Endothelial cell (in vitro differentiated cells): ENCODE measurements at places on chromosomes 4 and X.

DNA sequence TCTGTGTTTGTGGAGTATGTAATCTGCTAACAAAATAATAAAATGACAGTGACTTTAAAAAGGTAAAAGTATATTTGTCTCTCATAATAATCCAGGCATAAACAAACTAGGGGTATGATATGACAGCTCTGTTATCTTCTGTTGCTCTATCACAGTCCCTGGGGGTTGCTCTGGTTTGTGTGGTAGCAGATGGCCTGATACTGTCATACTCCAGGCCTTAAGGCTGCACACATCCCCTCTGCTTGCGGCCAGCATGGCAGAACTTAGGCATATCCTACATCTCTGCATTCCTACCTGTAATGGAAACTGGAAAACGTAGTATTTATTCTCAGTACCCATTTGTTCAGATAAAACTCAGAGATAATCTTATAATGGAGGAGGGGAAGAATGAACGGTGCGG is 117.9 kb upstream of the HAND2 start:
- H3K27ac ChIP-seq, result no peak overlapping the region
- H3K4me1 ChIP-seq, result no peaks in the 10 kb centered on the region
- no peak overlapping the region for H3K4me3 ChIP-seq
- DNase-seq, result no peak

DNA sequence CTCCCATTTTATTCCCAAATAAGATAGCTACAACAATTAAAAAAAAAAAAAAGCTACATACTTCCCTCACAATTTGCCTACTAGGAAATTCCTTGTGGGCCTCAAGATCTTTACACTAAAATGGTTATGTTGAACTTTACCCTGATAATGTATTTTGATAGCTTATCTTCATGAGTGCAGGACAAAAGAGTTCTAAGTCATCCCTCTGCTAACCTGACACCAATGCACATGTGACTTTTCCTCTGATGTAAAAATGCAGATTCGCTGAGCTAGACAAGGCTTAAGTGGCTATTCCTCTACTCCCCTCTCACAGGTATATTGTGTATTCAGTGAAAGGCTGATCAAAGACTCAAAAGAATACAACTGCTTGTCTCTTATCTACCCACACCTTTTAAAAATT is 22.5 kb downstream of the ELF2 start:
- DNase-seq, result no peak
- peaks cover 4% of the 10 kb centered on the region for H3K27me3 ChIP-seq
- H3K36me3 ChIP-seq, result no peaks in the 10 kb centered on the region

- H3K27ac ChIP-seq, result no peak overlapping the region
- H3K4me3 ChIP-seq, result no peak overlapping the region
- H3K27me3 ChIP-seq, result no peaks in the 10 kb centered on the region
- DNase-seq, result no peak
Measured at GRCh38 chr4:84973856-84974255, 7.4 kb upstream of the WDFY3 start.

DNA sequence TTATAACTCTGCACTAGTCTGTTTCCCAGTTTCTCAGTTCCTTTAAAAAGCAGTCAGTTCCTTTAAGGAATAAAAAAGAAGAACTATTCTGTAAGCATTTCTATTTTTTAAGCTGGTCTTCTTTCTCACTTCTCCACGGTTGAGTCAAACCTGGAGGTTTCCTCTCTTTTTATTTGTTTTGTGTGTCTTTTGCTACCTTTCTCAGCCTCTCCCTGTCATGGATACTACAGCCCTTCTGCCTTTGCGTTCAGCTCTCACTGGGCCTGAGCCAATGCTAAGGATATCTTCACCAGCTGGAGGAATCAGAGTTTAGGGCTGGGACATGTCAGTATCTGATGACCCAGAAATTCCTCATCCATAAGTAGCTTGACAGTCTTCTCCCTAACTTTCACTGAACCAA is 49.7 kb upstream of the PRKX start:
- H3K27ac ChIP-seq, result no peak overlapping the region
- no peaks in the 10 kb centered on the region for H3K36me3 ChIP-seq
- peaks cover 2% of the 10 kb centered on the region for H3K27me3 ChIP-seq
- no peaks in the 10 kb centered on the region for H3K4me1 ChIP-seq
- no peak overlapping the region for H3K4me3 ChIP-seq
- no peak for DNase-seq

- H3K27ac ChIP-seq, result no peak overlapping the region
- no peaks in the 10 kb centered on the region for H3K27me3 ChIP-seq
- DNase-seq, result no peak
Measured at GRCh38 chrX:118315529-118315928, 30.4 kb upstream of the WDR44 start.

DNA sequence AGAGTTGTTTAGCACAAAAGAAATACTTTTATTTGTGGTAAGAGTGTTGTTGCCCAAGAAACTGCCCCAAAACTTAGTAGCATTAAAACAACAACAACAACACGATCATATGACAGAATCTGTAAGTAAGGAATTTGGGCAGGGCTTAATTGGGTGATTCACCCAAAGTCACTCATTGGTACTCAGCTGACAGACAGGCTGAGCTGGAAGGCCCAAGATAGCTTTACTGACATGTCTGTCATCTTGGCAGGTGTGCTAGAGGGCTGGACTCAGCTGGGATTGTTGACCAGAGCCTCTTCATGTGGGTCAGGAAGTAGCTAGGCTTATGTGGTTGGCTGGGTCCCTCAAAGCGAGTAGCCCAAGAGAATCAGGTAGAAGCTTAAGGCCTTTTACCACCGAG is 52.3 kb downstream of the KIAA0232 start:
- no peak overlapping the region for H3K4me3 ChIP-seq
- H3K27ac ChIP-seq, result no peak overlapping the region
- H3K27me3 ChIP-seq, result no peaks in the 10 kb centered on the region
- no peak for DNase-seq
- H3K36me3 ChIP-seq, result peaks cover 18% of the 10 kb centered on the region
- peaks cover 5% of the 10 kb centered on the region for H3K4me1 ChIP-seq

- H3K27ac ChIP-seq, result no peak overlapping the region
- no peaks in the 10 kb centered on the region for H3K36me3 ChIP-seq
- H3K4me1 ChIP-seq, result peaks cover 6% of the 10 kb centered on the region
- H3K4me3 ChIP-seq, result no peak overlapping the region
- no peak for DNase-seq
Measured at GRCh38 chr4:21203416-21203815, 503.2 kb downstream of the PACRGL start.

DNA sequence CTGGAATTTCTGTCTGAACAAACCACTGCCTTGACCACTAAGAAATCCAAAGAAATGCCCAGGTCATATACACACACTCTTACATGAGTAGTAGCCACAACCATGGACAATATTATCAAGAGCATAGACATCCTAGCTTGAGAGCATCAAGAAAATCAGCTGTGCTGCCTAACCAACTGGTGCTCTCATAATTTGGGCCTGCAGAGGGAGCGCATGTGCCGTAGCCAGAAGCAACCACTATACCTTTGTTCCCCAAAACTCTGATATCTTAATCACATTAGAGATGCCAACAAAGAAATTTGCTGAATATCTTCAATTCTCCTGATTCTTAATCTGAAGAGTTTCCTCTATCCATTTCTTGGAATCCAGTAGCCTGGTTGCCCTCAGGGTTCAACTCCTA is 163.6 kb downstream of the ZNF674 start:
- H3K27ac ChIP-seq, result no peak overlapping the region
- peaks cover 3% of the 10 kb centered on the region for H3K36me3 ChIP-seq
- no peaks in the 10 kb centered on the region for H3K4me1 ChIP-seq
- DNase-seq, result peak; percentile 38

- no peaks in the 10 kb centered on the region for H3K4me1 ChIP-seq
- DNase-seq, result no peak
- H3K36me3 ChIP-seq, result no peaks in the 10 kb centered on the region
- no peak overlapping the region for H3K27ac ChIP-seq
- no peak overlapping the region for H3K4me3 ChIP-seq
Measured at GRCh38 chr4:62543002-62543401, 1342.9 kb downstream of the ADGRL3 start.

GRCh38 chr4:172736046-172736445 is 432.6 kb upstream of the GALNT7 start:
- no peaks in the 10 kb centered on the region for H3K4me1 ChIP-seq
- DNase-seq, result no peak
- no peaks in the 10 kb centered on the region for H3K27me3 ChIP-seq
- H3K4me3 ChIP-seq, result no peak overlapping the region

- H3K27me3 ChIP-seq, result peaks cover 2% of the 10 kb centered on the region
- H3K27ac ChIP-seq, result peak overlapping the region; percentile 65
- peaks cover 16% of the 10 kb centered on the region for H3K4me1 ChIP-seq
- H3K36me3 ChIP-seq, result no peaks in the 10 kb centered on the region
- peak; percentile 3 for DNase-seq
Measured at GRCh38 chrX:73213734-73214425, 771 bp downstream of the NAP1L2 start.

DNA sequence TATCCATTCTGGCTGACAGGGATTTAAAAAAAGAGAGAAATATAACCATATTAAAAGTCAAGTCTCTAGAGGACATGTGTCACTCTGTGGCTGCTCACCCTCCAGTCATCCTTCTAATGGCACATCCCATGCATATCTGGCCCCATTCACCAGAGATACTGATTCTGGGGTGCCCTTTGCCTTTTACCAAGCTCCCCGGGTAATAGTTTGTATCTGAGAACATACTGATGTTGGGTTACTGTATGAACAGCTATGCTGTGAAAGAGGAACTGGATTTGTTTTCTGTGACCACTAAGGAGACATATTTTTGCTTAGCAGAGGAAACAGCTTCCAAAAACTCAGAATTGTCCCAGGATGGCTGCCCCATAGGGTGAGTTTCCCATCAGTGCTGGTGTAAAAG is 56.0 kb downstream of the SAT1 start:
- H3K27ac ChIP-seq, result no peak overlapping the region
- H3K4me1 ChIP-seq, result peaks cover 29% of the 10 kb centered on the region
- H3K36me3 ChIP-seq, result no peaks in the 10 kb centered on the region
- no peak for DNase-seq

GRCh38 chrX:20352935-20353336 is 86.2 kb upstream of the RPS6KA3 start:
- H3K27me3 ChIP-seq, result no peaks in the 10 kb centered on the region
- DNase-seq, result no peak
- no peaks in the 10 kb centered on the region for H3K36me3 ChIP-seq
- H3K4me1 ChIP-seq, result no peaks in the 10 kb centered on the region

DNA sequence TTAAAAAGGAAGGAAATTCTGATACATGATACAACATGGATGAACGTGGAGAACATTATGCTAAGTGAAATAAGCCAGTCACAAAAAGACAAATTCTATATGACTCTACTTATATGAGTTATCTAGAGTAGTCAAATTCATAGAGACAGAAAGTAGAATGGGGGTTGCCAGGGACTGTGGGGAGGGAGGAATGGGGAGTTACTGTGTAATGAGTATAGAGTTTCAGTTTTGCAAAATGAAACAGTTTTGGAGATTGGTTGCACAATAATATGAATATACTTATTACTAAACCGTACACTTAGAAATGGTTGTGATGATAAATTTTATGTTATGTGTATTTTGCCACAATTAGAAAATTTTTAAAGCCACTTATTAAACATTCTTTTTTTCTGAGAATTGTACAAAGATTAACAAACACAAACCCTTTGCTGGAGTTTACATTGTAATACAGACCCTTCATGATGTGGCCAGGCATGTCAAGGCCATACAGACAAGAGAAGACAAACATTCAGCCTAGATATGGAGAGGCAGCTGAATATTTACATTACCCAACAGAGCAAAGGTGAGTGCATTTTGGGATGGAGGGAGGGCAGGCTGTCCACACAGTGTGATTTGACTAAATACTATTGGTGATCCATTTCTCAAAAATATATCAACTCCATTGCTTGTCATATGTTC is 21.2 kb upstream of the GPC3 start:
- H3K36me3 ChIP-seq, result no peaks in the 10 kb centered on the region
- peaks cover 12% of the 10 kb centered on the region for H3K4me1 ChIP-seq
- no peak for DNase-seq
- no peak overlapping the region for H3K4me3 ChIP-seq
